ENCODE measurements at places on chromosomes 4 and X.

DNA sequence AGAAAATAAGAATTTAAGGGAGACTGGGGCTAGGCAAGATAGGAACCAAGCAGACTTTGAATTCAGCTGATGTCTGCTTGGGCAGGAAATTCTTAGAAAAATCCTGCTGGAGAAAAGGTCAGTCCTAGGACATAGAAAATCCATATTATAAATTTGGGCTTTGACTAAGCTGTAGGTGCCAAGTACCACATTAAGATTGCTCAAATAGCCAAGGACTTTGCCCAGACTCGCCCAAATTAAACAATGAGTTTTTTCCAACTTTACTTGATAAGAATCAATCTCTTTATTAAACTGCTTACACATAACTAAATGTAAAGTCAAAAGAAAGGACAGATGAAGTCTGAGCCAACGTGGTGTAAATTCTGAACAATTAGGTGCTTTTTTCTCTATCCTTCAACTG lies 95.4 kb downstream of the FUNDC1 start:
- no peak for DNase-seq

DNA sequence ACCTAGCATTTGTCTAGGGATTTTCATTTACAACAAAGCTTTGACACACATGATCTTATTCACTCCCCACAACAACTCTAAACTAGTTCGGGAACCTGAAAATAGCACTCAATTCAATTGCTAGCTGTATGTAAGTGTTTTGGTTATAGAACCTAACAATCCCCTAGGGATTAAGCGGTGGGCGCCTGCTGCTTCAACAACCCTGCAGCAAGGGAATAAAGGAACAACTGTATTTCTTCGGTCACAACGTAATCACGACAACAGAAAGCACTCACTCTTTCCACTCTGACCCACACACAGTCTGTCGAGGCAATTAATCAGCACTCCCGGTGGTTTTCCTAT lies 674 bp upstream of the DIAPH2 start:
- no peak for DNase-seq

- no peak for DNase-seq
Measured at GRCh38 chr4:7938609-7939376, 868 bp downstream of the AFAP1 start.

DNA sequence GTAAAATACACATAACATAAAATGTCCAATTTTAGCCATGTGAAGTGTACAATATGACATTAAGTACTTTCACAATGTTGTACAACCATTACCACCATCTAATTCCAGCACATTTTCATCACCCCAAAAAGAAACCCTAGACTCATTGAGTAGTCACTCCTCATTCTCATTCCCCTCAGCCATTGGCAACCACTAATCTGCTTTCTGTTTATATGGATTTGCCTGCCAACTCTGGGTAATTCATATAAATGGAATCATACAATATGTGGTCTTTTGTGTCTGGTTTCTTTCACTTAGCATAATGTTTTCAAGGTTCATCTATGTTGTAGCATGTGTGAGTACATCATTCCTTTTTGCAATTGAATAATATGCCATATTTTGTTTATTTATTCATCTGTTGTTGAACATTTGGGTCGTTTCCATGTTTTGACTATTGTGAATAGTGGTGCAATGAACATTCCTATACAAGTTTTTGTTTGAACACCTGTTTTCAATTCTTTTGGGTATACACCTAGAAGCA lies 43.0 kb downstream of the EIF2S3 start:
- no peak for DNase-seq

DNA sequence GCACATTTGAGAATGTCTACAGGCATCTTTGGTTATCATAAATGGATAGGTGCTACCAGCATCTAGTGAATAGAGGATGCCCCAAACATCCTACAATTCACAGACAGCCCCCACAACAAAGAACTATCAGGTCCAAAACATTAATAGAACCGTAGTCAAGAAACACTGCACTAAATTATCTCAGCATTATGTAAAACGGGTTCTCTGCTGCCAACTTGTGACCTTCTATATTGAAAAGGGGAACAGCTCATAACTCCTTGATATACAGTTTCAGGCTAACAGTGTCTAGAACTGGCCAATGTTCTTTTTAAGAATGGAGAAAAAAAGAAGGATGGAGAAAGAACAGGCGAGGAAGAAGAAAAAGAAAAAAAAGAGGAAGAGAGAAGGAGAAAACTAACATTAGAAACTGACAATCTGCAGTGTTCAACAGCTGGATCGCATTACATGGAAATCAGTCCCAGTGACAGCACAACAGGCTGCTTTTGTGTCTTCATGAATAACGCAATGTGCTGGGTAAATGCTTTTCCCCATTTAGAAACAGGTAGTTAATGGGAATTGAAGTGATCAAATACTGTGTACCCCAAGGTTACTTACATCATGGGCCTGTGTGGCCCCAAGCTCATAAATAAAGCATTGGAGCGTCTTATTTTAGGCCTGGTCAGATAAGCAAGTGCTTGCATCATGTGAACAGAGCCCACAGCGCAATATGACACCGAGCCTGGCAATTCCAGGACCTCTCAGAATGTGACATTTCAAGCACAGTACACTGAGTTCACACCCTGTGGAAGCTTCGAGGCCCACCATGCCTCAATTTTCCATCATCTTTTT lies 339.5 kb downstream of the DHX15 start:
- DNase-seq, result no peak

GRCh38 chr4:182729516-182729915 lies 187.7 kb downstream of the DCTD start:
- DNase-seq, result no peak

DNA sequence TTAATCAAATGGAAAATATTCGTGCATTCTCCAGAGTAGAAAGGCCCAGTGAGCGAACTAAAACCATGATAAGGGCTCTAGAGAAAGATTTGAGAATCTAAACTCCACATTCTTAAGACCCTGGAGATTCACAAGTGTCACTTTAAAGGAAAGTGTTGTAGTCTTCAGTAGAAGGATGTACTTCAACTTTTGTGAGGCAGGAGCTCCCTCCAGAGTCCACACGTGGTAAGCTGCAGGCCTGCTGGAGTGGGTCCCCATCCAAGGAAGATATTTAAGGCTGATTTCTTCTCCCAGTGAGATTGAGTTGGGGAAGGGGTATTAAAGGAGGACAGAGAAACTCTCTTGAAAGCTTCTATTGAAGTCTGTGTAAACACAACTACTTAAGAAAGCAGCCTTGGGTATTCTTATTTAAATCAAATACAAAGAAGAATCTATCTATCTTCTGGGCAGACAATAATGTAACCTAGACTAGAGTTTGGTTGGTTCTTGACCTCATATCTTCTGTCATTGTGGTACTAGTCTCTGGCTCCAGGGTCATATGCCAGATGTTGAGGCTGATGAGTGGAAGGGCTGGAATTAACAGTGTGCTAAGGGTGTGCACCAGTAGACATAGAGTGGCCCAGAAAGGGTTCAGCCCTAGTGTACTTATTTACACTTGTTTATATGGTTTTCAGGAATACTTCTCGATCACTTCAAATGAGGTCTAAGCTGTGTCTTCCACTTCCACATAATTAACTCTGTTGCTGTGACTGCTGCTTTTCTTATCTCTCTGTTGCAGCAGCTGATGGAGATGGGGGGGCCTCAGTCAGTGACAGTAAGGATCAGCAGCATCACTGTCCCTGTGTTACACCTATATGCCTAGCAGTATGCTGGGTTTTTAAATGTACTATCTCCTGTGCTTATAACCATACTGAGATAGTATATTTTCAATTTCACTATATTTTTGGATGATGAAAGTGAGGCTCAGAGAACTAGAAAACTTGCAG lies 76.1 kb downstream of the HMGB2 start:
- peak; percentile 48 for DNase-seq

DNA sequence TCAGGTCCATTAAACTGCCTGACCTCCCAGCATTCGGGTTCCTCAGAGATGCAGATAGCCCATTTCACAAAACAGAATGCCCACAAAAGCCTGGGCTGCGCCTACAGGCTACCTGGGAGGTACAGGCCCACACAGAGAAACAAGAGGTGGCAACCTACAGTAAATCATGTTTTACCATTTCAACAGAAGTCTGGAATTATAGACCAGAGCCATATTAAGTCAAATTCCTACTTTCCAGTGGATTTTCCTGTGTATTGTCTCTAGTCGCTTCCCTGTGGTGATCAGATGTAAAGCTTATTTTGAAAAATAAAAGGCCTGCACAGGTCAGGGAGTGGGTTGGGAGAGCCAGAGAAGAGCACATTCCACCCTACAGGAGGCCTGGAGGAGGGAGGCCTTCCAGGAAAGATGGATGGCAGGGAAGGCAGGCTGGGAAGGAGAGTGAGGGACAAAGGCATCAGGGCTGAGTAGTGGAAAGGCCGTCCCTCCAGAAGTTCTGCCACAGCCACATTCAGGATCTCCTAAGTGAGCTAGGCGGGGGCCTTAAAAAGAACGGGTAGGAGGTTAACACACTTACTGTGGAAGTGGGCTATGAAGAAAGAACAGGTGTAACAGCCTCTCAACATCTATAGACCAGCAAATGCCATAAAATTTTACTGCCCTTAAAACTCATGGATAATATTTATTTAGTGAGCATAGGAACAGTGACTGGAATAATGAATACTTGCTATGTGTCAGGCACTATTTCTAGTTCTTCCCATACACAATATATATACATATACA lies 19.0 kb upstream of the USO1 start:
- DNase-seq, result peak; percentile 82

DNA sequence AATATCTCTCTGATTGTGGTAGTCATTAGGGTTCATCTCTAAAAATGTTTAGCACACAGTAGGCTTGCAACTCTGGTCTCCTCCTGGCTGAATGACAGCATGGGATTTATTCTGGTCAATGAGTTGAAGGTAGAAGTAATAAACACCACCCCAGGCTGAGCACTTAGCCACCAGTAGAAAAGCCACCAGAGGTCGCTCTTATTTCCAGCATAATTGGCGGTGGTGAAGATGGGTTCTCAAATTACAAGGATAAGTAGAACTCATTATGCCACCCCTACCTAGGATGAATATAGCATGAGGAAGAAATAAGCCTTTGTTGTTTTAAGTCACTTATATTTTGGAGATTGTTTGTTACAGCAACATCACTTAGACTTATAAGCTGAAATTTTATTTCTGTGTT lies 302.7 kb downstream of the GPM6A start:
- DNase-seq, result peak; percentile 29

DNA sequence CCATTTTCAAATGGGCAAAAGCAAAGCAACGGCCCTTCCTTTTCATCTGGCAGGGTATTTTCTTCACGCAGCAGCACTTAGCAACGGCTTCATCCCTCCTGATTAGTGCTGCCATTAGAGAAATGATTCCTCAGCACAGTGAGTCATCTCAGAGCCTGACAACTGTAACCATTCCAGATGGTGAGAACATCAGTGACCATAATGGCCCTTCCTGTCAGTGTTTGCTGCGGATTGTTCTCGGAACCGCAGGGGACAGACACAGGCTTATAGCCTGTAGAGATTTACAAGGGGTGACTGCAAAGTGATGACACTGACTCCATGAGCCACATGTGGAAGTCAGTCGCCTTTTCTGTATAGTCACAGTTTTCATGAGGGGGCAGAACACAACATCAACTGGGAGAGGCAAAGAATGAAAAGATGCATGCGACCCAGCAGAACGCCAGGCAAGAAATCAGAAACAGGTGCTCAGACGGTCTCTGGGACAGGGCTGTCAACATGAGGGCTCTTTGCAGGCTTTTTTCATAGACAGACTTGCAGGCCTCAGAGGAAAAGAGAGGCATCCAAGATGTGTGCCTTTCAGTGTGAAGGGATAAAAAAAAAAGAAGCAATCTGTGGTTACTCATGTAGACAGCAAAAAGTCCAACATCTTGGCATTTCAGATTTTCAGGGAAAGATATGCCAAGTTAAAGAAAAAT lies 69.9 kb upstream of the FBXW7 start:
- DNase-seq, result no peak

DNA sequence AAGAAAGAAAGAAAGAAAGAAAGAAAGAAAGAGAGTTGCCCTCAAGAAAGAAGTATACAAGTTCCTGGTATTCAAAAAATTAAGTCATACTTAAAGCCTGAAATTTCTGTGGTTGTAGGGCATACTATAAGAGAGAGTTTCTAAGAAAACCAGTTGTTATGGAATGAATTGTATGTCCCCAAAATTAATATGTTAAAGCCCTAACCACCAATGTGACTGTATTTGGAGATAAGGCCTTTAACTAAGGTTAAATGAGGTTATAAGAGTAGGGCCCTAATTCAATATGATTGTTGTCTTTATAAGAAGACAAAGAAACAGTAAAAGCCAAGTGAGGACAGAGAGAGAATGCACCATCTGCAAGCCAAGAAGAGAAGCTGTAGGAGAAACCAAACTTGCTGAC lies 521.1 kb downstream of the CCSER1 start:
- DNase-seq, result no peak

DNA sequence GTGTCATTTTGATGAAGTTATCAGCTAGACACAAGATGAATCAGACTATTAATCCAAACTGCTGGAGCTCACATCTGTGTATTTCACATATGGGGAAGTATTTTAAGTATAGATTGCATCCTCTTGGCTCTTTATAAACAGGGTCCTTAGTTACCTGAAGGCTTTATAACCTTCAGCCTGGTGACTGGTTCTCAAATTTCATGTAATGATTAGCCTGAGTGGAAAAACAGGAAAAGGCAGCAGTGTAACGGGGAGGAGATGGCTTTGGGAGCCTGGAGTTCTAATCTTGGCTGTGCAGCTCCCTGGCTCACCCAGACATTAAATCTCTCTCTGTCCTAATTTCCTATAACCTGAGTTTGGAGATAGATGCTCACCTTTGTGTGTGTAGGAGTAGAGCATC lies 103.8 kb upstream of the HPF1 start:
- DNase-seq, result no peak

DNA sequence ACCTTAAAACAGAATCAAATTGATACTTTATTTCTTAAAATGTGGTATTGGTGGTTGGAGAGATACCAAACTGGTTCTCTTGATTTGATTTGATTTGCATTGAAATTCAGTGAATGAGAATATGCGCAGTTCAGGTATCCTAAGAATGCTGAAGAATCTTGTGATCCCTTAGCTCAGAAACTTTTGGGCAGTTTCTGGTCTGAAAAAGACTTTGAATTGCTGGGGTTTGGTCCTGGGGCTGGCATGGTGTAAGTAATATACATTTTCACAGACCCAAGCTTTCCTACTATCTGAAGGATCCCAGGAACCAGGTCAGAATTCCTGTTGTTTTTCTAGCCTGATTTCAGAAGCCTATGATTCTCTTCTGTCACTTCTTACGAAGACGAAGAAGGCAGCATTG lies 6.6 kb downstream of the RAB33B start:
- no peak for DNase-seq

DNA sequence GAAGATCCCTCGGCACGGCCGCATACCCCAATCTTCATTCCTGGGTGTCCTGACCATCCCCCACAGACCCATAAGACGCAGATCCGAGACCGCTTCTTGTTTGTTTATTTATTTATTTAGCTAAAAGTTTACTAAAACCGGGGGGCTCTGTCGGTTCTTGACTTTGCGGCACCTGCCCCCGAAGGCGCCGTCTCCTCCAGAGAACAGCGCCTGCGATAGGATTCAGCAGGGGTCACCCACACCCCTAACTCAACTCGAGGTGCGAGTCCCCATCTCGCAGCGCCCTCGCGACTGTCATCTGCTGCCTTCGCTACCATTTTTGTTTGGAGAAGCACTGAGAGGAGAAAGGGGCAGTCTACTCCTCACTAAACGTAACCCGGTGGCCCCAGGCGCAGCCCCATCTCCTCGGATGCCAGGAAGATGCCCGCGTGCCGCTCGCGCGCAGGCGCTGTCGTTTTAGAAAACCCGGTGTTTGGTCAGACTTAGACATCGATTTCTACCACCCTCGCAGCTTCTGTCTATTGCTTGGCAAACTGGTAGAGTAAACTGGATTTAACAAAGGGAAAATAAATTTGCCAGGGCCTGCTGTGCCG lies 18.9 kb upstream of the GPR101 start:
- DNase-seq, result no peak

Measured in iPS DF 6.9 (cell line).